COLO829 (cell line): ENCODE measurements at places on chromosomes 5 and 9.
A peak's percentile ranks its signal among the peaks of the same experiment; 100 is the strongest.

GRCh38 chr5:54524082-54524481, 6.5 kb downstream of the SNX18 start:
- no peak for DNase-seq

- DNase-seq: no peak
Measured at GRCh38 chr5:92378966-92379611, 996.0 kb upstream of the ARRDC3 start.

- DNase-seq: no peak
Measured at GRCh38 chr9:8764051-8764450, 964.5 kb upstream of the DMAC1 start.

GRCh38 chr9:4615251-4615650, 46.8 kb upstream of the PLPP6 start:
- DNase-seq: peak; percentile 23

DNA sequence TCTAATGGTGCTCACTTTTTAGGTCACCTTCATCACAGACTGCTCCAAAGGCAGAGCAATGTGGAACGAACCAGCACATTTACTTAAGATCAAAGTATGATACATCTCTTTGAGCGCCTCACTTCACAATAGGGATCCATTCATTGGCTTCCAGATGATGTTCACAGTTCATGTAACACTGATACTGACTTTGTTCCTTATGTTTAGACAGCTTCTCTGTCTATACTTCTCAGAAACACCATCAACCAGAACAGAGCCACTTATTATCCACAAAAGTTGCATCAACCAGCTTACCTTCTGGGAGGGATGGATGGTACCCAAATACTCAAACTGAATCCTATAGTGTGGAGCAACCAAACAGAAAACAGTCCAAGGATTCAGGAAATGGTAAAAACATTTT, 4.6 kb downstream of the PTAR1 start:
- no peak for DNase-seq

GRCh38 chr9:84937180-84937579, 267.7 kb downstream of the NTRK2 start:
- DNase-seq: no peak
